ENCODE measurements at places on chromosomes 3 and 15.

DNA sequence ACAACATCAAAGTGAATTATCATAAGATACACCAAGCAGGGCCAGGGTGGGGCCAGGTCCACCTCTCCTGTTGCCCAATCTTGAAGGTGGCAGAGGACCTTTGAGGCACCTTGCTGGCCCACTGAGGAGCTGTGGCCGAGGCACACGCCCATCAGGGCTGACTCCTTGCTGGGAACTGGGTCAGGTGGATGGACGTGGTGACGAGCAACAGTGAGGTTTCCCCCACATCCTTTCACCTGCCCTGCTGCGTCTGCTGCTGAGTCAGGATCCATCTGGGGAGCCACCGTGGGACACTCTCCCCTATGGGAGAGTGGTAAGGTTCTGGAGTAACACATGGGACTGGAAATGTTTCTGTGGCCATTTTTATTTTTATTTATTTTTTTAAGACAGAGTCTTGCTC is 17.3 kb upstream of the FURIN start:
- no peak for DNase-seq

GRCh38 chr3:42884324-42884723 is 8.6 kb upstream of the CYP8B1 start:
- DNase-seq: no peak

DNA sequence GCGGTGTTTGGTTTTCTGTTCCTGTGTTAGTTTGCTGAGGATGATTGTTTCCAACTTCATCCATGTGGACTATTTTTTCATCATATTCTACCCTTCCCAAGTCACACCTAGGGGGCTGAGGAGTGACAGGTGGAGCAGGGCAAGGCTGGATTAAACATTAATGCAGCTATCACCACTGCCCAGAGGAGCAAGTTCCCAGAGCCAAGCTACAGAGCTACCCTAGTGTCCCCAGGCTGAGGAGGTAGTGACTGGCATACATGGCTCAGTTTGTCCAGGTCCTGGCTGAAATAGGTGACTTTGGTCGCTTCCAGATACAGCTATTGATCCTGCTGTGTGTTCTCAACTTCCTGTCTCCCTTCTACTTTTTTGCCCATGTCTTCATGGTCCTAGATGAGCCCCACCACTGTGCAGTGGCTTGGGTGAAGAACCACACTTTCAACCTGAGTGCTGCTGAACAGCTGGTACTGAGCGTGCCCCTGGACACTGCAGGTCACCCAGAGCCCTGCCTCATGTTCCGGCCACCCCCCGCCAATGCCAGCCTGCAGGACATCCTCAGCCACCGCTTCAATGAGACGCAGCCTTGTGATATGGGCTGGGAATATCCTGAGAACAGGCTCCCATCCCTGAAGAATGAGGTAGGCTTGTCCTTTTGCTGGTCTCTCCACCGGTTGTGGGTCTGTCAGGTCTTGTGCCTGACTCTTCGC is at the start of gene SLC22A13:
Gene SLC22A13 (plus strand): TSS at position 209 of the 704 bp plus-strand sequence. CDS start 49 bp downstream, at position 258.
- DNase-seq: no peak

DNA sequence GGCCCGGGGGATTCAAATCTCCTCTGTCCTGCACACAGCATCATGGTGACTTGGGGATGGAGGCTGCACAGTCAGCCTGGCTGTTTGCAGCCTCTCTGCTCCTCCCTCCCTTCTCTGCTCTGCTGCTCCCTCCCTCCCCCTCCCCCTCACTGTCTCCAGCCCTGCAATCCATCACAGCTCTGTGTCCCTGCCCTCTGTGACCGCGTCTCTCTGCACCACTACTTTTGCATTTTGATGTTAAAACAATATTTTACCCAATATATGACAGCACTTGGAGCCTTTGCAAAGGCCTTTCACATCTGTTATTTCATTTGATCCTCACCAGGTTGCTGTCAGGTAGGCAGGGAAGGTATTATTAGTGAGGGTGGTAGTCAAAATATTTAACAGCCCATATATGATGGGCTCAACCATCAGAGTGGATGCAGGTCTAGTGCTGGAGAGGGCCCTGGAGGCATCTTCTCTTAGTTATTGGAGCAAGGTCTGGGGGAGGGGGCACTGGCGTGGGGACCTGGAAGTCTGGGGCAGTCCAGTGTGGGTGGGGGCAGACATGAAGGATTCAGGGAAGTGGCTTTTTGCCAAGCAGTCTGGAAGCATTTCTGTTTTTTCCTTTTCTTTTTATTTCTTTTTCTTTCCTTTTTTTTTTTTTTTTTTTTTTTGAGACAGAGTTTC is 16.3 kb upstream of the VPS8 start:
- no peak for DNase-seq

- no peak for DNase-seq
Observed at GRCh38 chr3:8518138-8518537, 16.5 kb downstream of the LMCD1 start.

DNA sequence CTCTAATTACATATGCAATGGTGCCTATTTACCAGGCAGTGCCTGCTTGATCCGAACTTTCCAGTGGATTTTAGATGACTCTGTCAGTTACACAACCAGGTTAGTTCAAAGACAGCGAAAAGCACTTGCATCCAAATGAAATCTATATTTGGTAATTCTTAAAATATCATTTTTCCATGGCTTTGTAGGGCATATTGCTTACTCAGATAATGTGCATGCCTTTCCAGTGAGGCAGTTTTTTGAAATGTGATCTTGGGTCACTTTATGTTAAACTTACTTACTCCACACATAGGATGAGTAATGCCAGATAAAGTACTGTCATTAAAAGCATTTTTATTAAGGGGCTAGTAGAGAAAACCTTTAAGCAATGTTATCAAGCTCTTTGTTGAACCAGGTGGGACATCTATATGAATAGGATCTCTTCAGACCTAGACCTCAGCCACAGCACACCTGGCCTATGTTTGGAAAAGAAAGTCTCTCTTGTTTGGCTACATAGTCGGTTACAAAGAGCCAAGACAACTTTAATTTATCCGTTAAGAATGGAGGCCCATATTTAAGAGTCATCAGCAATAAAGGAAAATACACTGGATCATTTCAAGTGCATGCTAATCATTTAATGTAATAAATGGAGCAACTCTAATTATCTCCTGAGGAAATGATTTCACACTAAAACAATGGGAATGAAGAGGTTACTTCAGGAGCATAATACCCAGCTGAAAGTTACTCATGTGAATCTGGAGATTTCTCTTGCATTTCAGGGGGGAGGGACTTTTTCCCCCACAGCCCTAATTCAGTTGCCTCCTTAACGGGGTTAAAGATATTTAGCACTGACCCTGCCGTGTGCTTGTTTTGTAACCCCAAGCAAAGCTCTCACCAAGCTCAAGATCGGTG is 56.3 kb upstream of the TMCO5A start:
- DNase-seq: peak; percentile 36

DNA sequence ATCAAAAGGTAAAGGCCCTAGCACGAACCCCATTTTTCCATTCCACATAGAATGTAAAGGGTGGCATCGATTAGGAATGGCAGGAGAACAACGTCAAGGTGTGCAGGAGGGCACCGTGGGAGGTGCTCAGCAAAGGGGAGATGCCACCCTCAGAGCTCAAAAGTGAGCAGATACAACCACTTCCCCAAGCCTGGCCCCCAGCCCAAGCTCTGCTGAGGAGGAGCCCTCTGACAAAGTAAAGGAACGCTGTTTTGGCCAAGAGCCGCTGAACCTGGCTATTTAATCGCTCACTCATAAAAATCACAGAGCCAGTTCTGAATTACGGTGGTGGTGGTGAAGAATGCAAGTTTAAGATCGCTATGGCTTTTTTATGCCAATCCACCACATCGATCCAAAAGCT is 12.4 kb downstream of the GNB5 start:
- DNase-seq: no peak

GRCh38 chr3:133474817-133475216 is 75.0 kb downstream of the BFSP2 start:
- DNase-seq: no peak

- no peak for DNase-seq
Observed at GRCh38 chr15:79161837-79162508, 71.4 kb upstream of the RASGRF1 start.

DNA sequence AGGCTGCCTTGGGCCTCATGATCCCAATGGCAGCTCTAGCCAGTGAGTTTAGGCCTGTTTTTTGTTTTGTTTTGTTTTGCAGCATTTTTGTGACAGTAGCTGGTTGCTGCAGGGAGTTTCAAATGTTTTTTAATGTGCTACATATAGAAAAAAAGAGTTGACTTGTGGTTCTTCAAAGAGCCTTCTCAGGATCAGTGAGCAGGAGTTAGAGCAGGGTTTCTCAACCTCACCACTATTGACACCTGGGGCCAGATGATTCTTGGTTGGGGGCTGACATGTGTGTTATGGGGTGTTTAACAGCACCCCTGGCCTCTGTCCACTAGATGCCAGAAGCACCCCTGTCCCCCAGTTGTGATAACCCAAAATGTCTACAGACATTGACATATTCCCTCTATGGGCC is 17.9 kb downstream of the APH1B start:
- no peak for DNase-seq

GRCh38 chr15:58934521-58934920 is 1.0 kb upstream of the SLTM start:
- DNase-seq: no peak

- DNase-seq: peak; percentile 81
Observed at GRCh38 chr15:51377038-51377786, 35.8 kb downstream of the GLDN start.

GRCh38 chr15:52016316-52016715 is 2.7 kb upstream of the MAPK6 start:
- no peak for DNase-seq

DNA sequence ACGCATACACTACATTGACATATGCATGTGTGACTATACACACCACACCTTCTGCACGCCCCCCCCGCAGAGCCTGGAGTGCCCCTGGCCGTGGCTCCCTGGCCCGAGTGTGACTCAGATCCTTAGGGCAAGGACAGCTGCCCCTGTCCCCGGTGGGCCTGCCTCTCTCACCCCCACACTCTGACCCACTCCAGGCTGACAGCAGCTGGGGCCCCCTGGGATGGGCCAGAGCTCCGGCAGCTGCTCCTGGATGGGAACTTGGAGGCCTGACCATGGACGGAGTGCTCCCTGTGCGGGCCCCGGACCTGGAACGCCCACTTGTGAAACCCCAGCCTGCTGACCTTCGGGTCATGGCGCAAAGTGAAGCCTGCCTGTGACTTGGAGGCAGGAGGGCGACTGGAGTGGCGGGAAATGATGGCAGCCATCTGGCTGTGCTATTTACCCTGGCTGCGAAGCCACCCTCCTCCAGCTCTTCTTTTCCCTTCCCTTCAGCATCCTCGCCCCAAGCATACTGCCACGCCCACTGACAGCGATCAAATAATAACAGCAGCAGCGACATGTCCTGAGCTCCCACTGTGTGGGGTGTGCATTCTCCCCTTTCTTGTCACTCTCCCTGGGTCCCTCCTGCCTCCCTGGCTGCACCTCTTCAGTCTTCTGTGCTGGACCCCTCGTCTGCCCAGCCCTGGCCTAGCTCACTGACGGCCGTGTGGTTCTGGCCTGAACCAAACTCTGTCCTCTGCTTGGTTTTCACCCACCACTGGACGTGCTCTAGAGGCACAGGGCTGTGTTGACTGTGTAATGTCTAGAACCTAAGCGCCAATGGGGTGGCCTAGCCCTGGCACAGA is 90.7 kb upstream of the MEF2A start:
- DNase-seq: no peak

DNA sequence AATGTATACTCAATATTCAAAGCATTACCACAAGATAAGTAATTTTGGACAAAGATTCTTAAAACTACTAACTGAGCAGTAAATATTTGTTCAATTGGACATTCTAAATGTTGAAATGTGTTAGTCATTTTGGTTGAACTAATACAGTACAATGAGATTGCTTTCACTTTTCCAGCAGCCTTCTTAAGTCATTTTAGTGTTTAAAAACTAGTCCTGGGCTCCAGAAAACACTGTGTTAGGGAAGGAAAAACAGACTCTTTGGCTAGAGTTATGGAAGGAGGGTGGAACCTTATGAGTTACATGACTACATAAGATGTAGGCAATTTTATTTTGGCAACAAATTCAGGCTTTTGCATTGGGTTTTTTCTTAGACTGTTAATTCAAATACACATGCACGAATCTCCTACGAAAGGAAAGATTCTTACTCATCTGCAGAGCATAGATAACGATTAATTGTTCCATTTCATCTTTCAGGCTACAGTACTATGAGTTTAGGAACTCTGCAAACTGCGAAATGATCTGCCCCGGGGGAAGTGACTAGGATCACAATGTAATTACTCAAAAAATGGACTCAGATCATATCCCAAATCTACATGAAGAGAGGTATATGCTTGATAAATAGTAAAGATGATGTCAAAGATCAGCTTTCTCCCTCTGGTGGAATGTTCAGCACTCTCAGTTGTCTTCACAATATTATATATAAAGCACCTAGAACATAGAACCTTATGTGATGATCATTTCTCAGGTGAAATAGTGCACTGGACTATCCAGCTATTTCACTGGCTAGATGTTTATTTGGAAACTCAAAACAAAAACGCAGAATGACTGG is 492.8 kb upstream of the MDFIC2 start:
- peak; percentile 27 for DNase-seq

DNA sequence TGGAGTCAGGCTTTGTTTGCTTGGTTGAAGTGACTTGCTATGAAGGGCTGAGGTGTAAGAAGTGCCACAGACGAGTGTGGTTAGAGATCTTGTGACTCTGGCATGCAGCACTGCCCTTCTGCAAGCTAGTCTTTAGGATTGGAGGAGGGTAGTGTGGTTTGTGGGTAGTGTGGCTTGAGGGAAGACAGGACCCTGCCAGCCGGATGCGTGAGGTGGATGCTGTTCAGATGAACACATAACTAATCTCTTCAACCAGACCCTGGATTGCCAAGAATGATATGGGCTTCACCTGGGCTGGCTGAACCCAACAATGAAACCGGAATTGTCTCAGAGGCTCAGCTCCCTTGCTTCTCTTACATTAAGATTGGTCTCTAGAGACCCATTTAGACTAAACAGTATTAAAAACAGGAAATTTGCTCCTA is 32.7 kb downstream of the STARD9 start:
- DNase-seq: no peak

DNA sequence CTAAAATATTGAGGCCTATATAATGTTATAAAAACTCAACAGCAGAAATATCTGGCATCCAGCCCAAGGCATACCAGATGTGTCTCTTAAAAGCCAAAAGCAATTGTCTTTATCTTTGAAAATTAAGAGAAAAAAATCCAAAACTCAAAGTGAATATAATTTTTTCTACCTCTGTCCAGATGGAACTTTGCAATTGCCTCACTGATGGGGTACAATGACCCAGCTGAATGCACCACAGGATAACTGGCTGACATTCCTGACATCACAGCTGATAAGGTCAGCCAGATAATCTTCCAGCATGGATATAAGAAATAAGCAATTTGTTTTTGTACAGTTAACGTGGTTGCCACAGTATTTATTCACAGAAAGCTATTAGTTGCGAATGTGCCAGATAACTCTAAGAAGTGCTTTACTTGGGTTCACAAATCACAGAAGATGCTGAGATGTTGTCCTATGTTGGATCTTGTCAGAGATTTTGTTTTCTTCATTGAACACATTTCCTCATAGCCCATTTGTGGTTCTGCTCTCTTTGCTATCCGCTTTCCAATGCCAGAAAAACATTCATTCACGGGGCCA is 566.9 kb upstream of the CCDC54 start:
- no peak for DNase-seq

GRCh38 chr15:70195587-70196305 is 98.0 kb upstream of the TLE3 start:
- DNase-seq: peak; percentile 75

- DNase-seq: no peak
Observed at GRCh38 chr15:92899601-92899947, 550 bp upstream of the CHD2 start.

Data from GM04503 (cell line).